Activated CD8-positive, alpha-beta T cell treated with anti-CD3 and anti-CD28 coated beads, Interleukin-2, amount 10 ng/mL, durations not matched to agents 7 days and 5 days (primary cell): ENCODE measurements at places on chromosomes 7 and 10.

DNA sequence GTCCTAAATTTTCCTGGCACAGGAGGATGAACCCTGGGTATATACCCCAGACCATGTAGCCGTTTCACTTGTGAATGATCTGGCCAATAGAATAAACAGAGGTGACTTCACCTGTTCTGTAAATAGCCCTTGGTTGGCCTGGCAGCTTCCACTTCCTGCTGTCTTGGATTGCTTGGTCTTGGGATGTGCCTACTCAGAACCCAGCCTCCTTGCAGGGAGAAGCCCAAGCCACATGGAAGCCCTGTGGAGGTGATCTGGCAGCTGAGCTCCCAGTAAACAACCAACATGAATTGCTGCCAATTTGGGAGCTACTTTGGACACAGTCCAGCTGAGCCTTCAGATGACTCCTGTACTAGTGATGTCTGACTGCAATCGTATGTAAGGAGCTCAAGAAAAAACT, 4.8 kb upstream of the RAPGEF5 start:
- no peak for DNase-seq

DNA sequence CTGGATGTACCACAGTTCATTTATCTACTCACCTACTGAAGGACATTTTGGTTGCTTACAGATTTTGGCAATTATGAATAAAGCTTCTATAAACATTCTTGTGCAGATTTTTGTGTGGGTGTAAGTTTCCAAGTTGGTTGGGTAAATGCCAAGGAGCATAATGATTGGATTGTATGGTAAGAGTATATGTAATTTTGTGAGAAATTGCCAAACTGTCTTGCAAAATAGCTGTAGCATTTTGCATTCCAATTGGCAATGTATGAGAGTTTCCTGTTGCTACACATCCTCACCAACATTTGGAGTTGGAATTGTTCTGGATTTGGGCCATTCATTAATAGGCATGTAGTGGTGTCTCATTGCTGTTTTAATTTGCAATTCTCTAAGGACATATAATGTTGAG, 33.9 kb upstream of the HYAL4 start:
- no peak for DNase-seq

DNA sequence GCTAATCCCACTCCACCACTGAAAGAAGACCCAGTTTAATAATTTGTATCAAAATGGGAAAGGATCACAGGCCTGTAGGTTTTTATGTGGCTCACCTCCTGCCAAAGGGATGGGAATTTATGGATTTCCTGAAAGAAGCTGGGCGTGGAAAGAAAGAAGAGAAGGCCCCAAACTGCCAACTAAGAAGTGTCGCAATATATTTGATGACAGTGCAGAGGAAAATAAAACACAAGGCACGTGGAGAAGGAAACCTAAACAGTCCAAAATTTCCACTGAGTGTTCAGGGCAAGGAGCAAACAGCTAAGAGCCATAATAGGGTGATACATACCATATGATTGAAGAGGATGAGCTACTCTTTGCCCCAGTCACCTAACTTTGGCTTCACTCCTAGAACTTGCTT, 667.2 kb downstream of the GATA3 start:
- no peak for DNase-seq

DNA sequence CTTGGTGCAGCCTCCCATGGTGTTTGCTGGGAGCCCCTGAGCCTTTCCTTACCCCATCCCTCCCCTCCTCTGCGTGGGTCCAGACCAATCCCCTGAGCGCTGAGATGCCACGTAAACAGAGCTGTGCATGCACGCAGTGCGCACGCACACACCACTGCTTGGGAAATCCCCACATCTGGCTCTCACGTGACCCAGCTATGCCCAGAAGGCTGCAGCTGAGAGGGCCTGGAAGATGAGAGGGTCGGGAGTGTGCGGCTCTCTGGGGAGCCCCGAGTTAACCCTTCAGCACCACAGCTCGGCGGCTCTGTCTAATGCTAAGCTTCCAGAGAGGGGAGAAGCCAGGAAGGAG, 177.2 kb downstream of the SH3PXD2A start:
- DNase-seq: peak; percentile 85

GRCh38 chr10:33010132-33011037, 52.4 kb upstream of the ITGB1 start:
- DNase-seq: no peak

DNA sequence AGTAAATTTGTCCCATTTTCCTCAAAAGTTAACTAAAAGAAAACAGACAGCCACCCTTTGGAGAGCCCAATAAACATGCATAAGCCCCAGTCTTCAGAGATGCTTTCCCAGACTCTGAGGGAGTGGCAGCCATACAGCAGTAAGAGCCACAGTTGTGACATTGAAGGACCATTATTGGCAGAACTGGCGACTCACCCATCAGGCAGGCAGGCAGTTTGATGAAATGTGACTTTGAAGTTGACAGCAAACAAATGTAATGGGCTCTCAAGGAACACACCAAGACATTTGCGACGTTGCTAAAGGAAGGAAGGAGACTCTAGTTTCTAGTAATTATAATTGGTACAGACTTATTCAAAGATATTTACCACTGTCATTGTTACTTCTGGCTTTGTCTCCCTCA, 287.5 kb upstream of the PHYHIPL start:
- DNase-seq: no peak

GRCh38 chr10:84088626-84089025, 50.7 kb upstream of the GHITM start:
- no peak for DNase-seq

DNA sequence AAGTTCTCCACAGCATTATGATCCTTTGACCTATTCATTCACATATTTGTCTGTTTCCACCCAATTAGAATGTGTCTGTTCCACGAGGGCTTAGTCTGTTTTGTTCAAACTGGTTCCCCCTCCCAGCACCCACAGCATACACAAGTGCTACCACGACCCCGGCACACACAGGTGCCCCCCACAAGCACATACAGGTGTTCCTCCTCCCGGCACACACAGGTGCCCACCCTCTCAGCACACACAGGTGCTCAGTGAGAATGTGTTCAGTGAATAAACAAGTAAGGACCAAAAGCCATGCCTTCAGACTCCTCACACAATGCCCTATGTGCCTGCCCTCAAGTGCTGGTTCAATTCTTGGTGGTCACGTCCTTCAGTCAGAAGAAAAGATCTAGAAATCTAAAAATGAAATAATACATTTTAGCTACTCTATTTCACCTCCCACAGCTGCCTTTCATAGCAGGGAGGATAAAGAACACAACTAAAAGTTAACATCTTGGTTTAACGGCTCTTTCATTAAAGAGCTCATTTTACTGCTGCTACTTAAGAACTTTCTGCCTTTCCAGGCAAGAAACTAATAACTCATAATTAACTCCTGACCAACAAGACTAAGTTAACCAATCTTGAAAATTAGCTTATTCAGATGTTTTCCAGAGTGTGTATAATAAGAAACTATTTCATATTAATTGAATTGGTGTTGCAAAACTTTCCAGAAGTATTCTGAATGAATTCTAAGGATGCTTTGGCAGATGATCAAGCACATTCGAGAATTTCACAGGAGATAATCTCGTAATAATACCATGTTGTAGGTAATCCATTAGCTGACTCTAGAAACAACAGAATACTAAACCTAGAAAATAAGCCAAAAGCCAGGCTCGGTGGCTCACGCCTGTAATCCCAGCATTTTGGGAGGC, 2.3 kb downstream of the DNMBP start:
- DNase-seq: no peak

DNA sequence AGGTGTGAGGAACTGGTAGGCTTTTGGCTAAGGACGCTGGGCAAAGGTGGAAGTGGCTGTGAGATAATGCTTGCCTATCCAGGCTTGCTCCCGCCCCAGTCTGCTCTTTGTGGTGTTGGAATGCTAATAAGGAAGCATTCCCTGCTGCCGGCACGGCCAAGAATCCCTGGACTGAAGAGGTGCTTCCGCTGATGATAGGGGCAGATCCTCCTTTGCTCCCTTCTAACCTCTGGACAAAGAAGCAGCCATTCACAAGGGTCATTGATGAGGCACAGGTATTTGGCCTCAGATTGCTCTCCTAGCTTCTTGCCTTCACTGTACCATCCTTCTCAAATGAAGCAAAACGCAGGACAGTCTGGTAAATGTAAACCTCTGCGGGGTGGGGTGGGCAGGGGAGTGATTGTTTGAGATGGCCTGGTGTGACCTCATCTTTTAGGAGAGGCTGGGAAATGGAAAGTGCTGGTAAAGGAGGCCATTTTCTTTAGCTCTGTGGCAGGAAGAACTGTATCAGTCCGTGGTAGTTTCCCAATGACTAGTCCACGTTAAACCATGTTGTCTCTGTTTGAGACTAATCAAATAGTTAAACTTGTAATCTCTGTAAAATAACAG, 1.7 kb downstream of the PGAM1 start:
- no peak for DNase-seq

DNA sequence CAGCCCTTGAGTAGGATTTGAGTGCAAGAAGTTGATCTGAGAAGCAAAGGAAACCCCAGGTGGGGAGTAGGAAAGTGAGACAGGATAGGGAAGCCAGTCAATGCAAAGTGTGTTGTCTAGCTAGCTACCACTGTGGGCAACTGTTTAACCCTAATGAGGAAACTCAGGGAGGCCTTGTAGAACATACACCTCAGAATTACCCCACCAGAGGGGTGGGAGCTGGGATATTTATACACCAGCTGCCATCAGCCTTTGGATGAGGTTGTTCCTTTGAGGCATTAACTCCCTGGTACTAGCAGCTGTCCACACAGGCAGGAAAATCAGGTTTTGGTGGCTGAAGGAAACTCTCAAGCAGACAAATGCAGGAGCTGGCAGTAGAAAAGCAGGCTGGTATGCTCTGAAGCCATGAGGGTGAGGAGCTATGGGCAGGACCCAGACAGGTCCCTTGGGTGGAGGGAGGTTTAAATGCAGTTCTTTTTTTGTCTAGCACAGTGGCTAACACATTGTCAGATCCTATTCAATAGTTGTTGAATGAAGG, 60.1 kb upstream of the ARID5B start:
- DNase-seq: no peak
